CD4-positive, alpha-beta T cell treated with Interleukin-1 beta for 1 hour (primary cell): ENCODE measurements at places on chromosomes 16 and 17.
A peak's percentile ranks its signal among the peaks of the same experiment; 100 is the strongest.

DNA sequence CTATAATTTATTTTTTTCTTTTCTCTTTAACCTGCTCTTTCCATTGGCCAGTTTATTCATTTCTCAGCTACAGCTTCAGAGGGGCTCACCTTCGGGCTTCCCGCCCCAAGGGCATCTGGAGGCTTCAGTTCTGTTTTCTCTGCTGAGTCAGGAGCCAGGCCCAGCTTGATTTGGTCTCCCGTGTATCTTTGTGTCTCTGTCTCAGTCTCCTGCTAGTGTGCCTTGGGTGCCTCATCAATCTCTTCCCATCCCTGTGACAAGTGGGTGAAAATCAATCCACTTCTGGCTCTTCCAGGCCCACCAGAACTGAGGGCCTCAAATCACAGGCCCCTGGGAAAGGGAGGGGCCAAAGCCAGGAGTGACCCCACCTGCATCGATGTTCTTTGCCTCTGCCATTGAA, 72.1 kb downstream of the CCDC182 start:
- DNase-seq: no peak

DNA sequence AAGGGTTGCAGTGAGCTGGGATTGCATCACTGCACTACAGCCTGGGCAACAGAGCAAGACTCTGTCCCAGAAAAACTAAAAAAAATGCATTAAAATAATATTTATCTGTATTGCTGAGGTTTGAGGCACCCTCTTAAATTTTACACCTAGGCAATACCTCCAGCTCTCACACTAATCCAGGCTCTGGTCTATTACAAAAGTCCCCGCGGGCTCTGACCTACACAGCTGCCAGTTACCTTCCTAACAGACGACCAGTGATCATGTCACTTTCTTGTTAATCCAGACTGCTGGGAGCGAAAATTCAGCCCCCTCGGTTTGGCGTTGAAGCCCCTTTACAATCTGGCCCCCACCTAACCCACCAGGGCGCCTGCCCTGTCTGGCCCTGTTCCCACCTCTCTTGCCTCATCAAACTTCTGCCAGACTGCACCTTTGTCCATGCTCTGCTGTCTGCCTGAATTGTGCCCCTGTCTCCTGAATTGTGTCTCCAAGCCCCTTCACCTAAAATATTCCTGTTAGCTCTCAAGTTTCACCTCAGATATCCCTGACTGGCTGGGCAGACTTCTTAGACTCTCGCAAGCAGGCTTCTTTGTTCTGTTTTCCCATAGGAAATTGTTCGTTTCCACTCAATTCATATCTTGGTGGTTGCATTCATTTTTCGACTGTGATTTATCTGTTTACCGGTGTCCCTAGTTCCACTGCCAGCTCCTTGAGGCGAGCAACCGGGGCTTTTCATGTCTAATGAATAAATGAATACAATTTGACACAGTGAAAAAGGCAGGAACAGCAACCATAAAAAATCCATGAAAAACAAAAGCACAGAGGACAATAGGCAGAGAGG, 65.9 kb downstream of the PITPNC1 start:
- DNase-seq: no peak

DNA sequence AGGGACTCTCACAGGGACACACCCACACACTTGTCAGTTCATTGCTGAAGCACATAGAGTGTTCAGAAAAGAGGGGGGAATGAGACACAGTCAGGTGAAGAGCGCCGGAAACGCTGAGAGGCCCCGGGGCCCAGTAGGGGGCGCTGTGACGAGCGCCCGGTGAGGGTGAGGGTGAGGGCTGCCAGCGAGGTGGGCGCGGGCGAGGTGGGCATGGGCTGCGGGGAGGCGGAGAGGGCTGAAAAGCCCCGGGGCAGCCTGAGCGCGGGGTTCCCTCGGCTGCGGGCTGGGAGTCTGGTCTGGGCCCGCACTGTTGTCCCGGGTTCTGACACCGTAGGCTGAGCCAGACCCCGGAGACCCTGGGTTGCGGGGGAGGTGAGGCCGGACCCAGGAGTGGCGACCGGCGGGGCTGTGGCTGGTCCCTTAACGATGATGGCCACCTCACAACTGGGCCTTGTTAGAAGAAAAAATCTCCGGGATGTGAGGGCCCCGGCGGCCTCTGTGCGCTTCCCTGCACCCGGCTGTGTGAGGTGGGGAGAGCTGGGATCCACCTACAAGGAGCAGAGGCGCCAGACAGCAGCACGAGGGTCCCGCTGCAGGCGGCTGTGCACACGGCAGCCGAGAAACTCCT, 91.4 kb downstream of the C16orf78 start:
- no peak for DNase-seq

- no peak for DNase-seq
These were observed 23.6 kb downstream of the ALDH3A2 start for GRCh38 chr17:19672009-19672750.

DNA sequence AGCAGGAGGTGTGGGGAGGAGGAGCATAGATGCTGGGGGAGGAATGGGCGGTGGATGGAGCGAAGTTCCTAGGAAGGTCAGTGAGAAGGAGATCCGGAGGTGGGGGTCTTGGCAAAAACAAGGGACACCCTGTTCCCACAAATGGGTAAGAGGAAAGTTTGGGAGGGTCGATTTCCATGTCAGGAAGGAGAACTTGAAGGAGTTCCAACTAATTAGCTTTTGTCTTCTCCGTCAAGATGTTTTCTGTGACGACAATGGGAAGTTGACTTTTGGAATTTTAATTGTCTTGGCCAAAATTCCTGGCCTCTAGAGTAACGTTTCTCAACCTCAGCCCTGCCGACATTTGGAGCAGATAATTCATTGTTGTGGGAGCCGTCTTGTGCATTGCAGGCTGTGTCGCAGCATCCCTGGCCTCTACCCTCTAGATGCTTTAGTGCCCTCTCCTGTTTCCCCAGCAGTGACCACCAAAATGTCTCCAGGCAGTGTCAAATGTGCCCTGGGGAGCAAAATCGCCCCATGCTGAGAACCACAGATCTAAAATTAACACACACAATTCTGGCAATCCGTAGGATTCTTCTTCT, 97.1 kb downstream of the PITPNC1 start:
- DNase-seq: no peak

DNA sequence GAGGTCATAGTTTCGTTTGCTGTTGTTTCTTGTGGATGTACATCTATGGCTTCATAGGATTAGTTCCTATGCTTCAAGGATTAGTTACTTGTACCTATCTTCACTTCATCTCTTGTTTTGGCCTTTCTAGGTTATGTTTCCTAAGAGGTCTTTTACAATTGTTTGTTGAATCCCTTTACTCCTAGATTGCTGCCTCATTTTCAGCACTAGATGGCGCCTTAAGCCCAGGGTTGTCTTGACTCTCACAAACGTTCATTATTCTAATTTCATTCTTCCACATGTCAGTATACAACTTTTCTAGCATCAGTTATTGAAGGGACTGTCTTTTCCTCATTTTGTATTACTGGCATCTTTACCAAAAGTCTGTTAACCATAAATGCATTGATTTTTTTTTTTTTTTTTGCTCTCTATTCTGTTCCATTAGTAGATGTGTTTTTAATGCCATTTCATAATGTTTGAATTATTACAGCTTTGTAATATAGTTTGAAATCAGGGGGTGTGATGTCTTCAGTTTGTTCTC, 45.0 kb upstream of the NACA2 start:
- DNase-seq: peak; percentile 39

GRCh38 chr16:81006813-81007695, at the start of the genes CENPN and CMC2:
TSS of gene CENPN (plus strand) at chr16:81007214. CDS start at chr16:81011940, 4,726 bp downstream.
TSS of gene CMC2 (minus strand) at chr16:81006885. CDS start at chr16:80997394, 9,491 bp downstream.
- peak; percentile 98 for DNase-seq

DNA sequence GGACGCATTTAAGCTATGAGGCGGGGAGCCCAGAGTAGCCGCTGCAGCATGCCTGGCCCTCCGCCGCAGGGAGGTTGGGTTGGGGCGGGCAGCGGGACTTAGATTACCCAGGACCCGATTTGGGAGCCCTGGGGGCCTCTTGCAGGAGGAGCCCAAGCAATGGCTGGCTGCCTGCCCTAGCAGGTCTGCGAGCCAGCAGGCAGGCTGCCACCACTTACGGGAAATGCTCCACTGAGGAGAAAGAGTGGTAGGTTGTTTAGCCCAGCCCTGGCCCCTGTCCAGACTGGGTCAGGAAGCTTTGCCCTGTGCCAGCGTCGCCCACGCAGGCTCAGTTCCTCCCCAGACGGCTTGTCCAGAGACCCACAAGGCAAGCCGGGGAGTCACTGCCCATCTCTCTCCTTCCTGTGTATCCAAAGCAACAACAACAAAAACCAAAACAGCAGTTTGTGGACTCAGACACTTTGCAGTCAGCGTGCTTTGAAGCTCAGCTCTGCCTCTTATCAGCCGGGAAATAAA, 10.3 kb upstream of the TVP23A start:
- no peak for DNase-seq

DNA sequence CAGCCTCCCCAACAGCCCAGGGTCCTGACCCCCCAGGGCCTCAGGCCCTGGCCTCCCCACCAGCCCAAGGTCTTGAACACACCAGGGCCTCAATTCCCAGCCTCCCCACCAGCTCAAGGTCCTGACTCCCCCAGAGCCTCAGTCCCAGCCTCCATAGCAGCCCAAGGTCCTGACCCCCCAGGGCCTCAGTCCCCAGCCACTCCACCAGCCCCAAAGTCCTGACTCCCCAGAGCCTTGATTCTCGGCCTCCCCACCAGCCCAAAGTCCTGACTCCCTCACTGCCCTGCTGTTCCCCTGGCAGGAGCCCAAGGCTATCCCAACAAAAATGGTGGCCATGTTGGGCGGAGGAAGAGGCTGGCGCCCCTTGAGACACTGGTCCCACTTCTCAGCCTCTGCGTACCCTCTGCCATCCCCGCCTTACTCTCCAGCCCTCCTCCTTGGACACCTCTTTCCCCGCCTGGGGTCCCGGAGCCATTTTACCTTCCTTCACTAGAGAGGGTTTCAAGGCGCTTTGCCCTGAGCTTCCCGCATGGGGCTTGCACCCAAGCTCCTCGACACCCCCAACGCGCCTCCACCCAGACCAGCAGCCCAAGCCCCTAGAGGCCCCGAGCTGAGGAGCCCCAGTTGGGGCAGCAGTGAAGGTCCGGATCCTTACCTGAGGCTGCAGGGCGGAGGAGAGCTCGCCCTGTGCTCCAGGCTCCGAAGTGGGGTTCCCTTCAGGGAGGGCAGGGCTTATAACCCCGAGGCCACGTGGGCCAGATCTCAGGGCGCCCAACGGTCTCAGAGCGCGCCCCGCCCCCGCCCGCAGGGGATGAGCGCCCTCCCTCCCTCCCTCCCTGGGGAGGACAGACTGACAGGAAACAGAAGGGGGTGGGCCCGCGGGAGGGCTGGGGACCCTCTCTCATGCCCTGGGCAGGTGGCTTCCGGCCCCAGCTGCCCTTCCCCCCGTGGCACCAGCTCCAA, 3.5 kb upstream of the TSPOAP1 start:
- DNase-seq: peak; percentile 91

DNA sequence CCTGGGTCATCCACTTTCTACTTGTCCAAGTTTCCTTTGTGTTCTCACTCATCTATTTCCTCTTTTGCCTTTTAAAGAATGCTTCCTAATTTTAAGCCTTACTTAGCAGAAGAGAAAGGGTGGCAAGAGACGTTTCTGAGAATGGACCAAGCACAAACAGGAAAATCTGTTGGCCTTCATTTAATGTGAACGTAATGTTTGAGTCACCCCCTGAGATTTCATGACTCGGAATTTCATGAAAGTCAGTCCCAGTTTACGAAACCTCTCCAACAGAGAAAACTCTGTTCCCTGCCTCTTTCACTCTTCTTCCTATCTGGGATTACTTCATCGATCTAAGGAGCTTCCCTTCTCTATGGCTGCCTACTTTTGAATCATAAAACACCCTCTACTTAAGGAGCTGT, at the start of gene CD300E:
TSS of gene CD300E (minus strand) at position 46 of the 401 bp plus-strand sequence. CDS start 117 bp downstream, outside the sequence.
- no peak for DNase-seq

- DNase-seq: no peak
These were observed 144.4 kb downstream of the PCTP start for GRCh38 chr17:55895112-55895759.

DNA sequence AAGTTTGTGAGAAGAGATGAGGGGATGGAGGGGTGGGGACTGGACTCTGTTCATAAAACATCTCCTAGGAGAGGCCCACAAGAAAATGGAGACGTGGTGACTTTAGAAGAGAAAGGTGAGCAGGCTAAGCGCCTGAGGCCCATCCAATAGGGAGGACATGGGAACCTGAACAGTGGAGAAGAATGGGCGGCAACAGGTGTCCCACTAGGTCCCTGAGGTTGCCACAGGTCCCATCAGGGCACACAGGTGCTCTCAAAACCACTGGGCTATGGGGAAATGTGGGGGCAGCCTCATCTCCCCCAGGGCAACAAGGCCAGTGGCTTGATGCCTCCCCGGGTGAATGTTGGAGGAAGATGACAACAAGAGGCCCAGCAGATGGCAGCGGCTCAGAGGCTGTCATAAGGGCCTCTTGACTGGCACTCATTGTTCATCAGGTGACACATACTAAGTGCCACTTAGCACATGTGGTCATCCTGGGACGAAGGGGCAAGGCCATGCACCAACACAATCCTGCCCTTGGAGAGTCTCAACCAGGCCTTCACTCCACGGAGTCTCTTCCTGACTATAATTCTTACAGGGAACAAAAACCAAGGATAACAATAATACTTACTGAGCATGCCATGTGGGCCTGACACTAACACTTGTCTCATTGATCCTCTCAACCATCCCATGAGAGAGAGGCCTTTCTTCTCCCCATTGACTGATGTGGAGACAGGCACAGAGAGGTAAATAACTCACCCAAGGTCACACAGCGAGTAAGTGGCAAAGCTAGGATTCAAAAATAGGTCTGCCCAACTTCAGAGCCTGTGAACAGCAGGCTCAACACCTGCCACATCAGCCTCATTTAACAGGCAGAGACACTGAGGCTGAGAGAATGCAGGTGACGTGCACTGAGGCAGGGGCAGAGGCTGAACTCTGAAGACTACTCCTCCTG, 38.0 kb downstream of the CUEDC1 start:
- DNase-seq: peak; percentile 48

- peak; percentile 34 for DNase-seq
These were observed 13.2 kb downstream of the COPZ2 start for GRCh38 chr17:48024149-48025039.

DNA sequence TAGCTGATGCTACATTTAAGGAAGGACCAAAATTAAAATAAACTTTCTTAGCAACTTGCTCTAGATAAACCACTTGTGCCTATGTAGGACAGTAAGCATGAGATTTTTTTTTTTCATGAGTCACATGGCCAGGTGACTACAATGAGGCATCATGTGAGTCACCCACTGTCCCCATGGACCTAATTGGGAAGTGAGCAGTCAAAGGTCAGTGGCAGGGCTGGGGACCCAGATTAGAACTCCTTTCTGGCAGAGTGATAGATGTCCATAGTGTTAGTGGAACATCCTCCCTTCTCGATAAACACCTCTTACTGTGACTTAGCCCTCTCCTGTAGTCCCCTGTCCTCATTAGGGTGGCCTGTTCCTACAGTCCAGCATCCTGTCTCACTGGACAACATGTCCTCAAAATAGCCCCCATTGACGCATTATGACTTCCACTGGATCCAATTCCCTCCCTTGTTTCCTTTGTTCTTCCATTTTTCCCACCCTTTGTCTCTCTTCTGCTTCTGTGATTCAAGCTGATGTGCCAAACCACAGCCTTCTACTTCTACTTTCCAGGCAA, 12.4 kb downstream of the ITGB3 start:
- no peak for DNase-seq
